ENCODE measurements at places on chromosomes 5 and 9.

GRCh38 chr9:128082151-128082550 is 14.1 kb downstream of the SLC25A25 start:
- DNase-seq: no peak

GRCh38 chr9:86508208-86508903 is 154.1 kb upstream of the TUT7 start:
- DNase-seq: no peak

GRCh38 chr5:74543162-74543995 is 97.1 kb downstream of the ENC1 start:
- DNase-seq: no peak

GRCh38 chr5:96577909-96578308 is 84.3 kb upstream of the CAST start:
- DNase-seq: no peak

- no peak for DNase-seq
These were observed 116.7 kb downstream of the DOCK2 start for GRCh38 chr5:169753795-169754194.

- no peak for DNase-seq
These were observed 272.1 kb downstream of the TLE1 start for GRCh38 chr9:81417299-81417675.

DNA sequence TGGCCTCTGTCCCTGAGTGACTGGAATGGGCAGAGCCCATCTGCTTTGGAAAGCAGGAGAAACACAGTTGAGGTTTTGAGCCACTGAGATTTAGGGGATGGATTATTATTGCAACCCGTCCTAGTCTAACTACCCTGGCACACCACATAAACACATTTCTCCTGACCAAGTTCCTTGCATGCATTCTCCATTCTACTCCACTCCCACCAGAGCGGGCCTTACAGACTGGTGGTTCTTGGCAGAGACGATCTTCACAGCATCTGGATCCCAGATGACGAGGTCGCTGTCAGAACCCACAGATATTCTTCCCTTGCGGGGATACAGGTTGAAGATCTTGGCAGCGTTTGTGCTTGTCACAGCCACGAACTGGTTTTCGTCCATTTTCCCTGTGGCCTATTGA is 111.0 kb downstream of the DPYSL3 start:
- DNase-seq: no peak

DNA sequence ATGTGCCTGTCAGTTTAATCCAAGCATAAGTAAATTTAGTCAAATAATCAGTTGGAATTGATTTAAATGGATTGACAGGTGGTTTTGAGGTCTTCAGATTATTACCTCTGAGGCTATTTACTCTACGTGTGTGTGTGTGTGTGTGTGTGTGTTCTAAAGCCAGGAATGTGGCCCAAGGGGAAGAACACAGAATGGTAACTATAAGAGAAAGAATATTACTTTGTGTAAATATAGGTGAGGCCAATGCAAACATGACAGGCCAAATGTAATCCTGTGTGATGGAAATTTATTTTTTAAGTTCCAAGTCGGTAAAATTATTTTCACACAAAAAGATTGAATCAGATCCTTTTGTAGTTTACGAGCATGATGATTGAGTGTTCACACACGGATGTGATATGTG is 390.0 kb downstream of the PLK2 start:
- DNase-seq: no peak

GRCh38 chr5:2461701-2462691 is 289.5 kb downstream of the IRX2 start:
- DNase-seq: no peak

DNA sequence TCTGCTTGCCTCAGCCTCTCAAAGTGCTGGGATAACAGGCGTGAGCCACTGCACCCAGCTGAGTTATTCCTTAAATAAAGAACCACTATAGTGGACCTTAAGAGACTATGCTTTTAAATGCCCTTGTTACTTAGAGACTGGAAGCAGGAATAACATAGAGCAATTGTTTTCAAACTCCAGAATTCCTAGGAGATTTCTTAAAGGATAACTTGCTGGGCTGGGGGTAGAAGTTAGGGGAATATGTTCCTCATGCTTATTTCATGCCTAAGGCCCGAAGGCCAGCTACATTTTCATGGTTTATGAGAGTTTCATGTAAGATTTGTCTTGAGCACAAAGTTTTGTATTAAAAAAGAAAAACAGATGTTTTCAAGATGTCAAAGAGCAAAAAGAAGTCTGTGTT is 48.2 kb downstream of the CSNK1A1 start:
- DNase-seq: no peak

DNA sequence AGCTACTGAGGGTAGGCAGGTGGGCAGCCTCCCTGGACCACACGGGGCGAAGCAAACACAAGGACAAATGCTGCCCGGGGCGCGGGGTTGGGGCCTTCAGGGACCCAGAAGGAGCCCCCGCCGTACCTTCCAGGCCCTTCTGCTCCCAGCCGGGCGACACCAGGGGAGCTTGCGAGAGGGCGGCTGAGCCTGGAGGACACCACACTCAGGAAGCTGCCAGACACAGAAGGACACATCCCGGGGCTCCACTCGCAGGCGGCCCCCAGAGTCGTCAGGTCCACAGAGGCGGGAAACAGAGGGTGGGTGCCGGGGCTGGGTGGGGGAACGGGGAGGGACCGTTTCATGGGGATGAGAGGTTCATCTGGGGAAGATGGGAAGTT is 58.5 kb upstream of the UBAC1 start:
- no peak for DNase-seq

GRCh38 chr9:6197330-6197729 is 18.3 kb upstream of the IL33 start:
- DNase-seq: no peak

DNA sequence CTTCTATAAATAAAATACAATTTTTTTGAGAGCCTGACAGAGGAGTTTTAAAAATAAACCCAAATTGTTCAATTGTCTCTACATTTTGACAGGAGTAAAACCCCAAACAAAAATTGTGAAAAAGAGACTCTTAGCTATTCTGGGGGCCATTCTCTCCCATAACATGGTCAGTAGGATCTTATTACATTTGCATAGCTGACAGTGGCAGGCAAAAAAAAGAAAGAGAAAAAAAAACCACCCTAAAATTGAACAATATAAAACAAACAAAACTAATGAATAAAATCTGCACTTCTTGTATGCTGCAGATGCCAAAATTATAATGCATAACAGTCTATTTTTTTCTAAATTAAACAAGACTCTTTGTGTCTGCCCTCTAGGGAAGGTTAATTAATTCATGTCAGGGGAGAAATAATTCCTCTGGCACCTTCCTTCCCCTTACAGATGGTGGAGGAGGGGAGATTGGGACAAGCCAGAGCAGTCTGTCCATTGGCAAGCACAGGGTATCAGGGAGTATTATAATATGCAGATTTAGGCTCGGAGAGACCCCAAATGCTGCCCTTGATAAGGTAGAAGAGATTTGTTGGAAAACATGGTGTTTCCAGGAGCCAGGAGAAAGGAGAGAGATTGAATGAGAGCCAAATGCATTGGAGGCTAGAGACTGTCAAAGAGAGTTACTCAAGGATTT is 79.7 kb upstream of the CDH6 start:
- DNase-seq: no peak

DNA sequence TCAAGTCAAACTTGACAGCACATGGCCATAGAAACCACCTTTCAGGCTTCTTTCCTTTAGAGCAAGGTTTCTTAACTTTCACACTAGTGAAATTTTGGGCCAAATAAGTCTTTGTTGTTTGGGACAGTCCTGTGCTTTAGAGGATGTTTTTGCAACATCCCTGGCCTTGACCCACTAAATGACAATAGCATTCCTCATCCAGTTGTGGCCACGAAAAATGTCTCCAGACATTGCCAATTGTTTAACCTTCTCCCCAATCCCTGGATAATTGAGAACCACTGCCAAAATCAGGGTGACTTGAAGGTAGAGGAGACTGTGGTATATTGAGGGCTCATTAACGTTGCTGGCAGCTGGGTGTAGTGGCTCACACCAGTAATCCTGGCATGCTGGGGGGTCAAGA is 72.0 kb downstream of the ALDH1A1 start:
- DNase-seq: no peak

DNA sequence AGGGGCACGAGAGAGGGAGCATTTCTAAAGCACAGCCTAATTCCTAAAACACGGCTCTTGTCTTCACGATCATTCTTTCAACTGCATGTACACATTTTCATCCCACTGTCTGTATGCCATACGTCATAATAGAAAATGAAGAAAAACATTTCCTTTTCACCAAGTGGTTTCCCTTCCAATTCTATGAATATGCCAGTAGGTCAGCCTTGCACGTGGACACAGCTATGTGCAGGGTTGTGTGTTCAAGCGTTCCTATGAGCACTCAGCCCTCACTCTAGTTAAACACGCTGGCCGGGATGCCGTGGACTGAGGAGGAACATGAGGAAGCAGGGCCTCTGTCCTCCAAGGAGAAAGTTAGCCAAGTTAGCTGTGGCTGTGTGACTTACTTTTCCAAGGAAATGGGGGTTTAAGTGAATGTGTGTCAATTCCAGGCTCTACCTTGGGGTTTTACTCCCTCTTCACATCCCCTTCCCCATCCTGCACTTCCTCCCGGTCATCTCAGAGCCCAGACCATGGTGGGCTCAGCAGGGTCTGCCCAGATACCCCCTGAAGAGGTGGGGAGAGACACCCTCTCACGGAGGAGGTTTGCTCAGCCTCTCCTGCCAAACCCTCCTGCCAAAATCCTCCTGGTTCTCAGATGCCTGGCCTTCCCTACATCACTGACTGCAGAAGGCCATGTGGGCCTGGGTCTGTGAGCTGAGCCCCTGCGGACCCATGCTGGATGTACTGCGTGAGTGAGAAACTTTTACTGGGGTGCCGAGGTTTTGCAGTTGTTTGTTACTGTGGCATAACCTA is 230.6 kb downstream of the FSTL4 start:
- no peak for DNase-seq

GRCh38 chr9:106773750-106774149 is 89.2 kb upstream of the ZNF462 start:
- no peak for DNase-seq

DNA sequence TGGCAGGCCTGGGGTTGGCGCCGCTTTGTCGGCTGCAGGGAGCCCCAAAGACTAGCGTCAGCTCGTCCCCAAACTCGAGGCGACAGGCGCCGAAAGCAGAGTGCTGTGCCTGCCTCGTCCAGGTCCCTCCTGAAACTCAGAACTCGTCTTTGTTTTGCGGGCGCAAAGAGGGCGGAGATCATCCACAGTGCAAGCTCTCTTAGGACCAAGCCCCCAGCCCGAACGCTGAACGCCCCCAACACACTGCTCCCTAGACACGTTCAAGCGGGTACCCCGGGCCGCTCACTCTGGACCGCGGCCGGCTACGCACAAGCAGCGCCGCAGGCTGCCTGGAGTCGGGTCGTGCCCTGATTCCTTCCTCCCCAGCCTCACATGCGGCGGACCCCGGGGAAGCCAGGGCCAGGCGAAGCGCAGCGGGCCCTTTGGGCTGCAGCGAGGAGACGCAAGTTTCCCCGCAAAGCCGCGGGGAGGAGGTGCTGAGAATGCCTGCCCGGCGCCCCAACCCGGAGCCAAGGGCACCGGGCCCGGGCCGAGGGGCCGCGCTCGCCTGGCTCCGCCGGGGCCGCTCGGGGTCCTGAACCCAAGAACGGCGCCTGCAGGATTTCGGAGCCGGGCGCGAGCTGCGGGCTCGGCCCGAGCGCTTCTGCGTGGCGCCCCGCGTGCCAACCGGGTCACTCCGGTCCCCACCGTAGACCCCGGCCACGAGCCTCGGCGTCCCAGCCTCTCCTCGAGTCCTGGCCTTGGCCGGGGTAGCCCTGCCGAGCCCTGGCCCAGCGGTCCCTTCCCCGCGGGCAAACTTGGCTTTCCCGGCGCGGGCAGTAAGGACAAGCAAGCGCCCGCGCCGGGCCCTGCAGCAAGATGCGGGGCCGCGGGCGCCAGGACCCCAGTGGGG is 738 bp downstream of the FSTL4 start:
- DNase-seq: no peak

DNA sequence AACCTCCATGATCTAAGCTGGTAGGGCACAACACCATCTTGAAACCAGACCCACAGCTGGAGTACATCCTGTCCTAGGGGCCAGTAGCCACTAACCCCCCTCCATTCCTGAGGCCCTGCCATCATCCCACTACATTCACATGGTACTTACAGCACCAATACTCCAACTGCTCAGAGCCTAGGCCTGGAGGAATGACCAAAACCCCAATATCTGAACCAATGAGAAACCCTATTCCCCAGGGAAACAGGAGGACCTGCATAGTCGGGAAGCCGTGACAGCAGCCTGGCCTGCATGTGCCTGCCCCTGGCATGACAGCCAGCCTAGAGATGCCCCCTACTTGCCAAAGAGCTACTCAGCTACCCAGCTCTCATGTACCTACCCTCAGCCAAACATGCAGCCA is 65.4 kb upstream of the DMRT1 start:
- DNase-seq: no peak

- DNase-seq: no peak
These were observed 3.5 kb downstream of the PDE6A start for GRCh38 chr5:149940941-149941644.

- no peak for DNase-seq
These were observed 529.1 kb upstream of the BRINP1 start for GRCh38 chr9:119898316-119898715.

GRCh38 chr9:127722055-127722745 is 6.3 kb downstream of the TTC16 start:
- DNase-seq: no peak

DNA sequence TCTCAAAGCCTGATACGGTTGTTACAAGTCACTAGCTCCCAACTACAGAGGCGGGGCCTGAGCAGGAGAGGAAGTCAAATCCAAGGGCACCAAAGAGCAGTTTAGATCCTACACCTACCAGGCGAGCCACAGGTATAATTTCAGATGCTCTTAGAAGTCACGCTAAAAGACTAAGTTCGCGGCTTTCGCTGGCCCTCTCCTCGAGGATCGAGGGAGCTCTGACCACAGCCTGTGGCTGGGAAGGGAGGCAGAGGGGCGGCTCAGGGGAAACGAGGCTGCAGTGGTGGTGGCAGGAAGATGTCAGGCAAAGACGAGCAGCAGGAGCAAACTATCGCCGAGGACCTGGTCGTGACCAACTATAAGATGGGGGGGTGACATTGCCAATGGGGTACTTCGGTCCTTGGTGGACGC is 48.6 kb downstream of the SEMA4D start:
- DNase-seq: no peak

DNA sequence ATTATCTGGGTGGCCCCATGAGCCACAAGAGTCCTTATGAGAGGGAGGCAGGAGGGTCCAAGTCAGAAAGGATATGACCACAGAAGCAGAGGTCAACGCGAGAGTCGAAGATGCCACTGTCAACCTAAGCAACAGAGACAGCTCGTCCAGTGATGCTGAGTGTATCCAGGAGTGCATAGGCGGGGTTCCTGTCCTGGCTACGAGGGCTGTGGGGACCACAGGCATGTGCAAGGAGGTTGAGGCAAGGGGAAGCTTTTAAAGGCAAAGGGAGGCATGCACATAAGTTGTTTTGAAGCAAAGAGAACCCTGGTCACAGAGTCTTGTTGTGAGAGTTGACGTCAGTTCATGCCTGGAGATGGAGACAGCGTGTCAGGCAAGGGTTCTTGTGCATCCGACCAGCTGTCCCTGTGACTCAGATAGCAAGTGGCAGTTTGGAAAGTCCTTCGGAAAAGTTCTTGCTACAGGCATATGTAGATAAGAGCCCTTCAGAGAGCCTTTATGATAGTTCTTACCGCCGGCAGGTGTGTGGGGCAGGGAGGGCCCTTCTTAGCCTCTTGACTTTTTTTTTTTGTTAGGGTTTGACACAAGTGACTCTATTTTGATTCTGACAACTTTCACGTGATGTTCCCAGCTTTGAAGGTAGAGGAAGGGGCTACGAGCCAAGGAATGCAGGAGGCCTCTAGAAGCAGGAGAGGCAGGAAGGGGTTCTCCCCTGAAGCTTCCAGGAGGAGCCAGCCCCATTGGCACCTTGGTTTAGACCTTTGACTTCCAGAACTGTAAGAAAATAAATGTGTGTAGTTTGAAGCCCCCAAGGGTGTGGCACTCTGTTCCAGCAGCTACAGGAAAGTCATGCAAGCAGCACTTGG is 66.0 kb upstream of the FCN1 start:
- DNase-seq: no peak

Measured in stimulated activated CD8-positive, alpha-beta memory T cell treated with anti-CD3 and anti-CD28 coated beads, Interleukin-4, amount 100 ng/mL, for 4 hours (primary cell).